ENCODE measurements at places on chromosomes 5 and 9.
A peak's percentile ranks its signal among the peaks of the same experiment; 100 is the strongest.

GRCh38 chr5:5360941-5361520 lies 61.4 kb upstream of the ICE1 start:
- no peak for DNase-seq

DNA sequence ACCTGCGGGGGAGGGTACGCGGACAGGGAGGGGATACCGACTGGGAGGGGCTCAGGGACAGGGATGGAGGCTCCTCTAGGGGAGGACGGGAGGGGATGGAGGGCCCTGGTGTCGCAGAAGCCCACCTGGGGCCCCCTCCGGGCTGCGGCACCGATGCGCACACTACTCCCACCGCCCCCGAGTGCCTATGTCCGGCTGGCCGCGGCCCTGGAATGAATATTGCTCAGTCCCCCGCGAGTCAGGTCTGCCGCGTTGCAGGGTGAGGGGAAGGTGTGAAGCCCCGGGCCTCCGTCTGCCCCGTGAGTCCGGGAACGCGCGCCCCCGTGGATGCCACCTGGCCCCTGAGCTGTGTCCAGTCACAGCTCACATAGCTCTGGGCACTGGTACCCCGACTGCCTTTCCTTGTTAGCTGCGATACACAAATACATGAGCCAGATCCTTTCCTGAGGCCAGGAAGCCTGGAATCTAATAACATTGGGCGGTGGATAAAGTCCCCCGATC lies 44.5 kb upstream of the PRSS3 start:
- no peak for DNase-seq

DNA sequence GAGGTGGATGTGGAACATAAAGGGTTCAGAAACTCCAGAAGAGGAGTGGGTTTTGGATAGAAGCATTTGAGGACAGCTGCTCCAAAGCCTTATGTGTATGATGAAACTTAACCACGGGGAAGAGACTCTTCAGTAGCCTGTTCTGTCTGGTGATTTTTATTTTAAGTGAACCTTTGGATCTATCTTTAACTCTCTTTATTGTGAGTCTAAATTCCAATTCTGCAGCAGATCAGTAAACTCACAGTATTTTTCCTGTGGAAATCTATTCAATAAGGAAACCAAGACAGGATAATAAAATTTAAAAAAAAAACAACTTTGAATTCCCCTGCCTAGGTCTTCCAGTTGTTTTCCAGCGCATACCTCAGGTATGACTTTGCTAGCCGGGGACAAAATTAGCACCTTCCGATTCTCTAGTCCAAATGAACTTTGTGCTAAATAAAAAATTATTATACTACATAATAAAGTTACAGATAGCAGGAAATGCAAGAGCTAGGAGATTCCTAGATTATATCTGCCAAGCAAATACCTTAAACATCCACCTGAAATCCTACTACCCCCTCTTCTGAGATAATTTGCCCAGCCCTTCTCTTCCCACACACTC lies 101.9 kb downstream of the NLN start:
- no peak for DNase-seq

GRCh38 chr9:112516769-112517168 lies 30.1 kb downstream of the KIAA1958 start:
- DNase-seq: no peak

- DNase-seq: peak; percentile 61
Measured at GRCh38 chr9:132800038-132800648, 77.9 kb downstream of the AK8 start.

Data from HAP-1 (cell line).